Amniotic stem cell (primary cell): ENCODE measurements at places on chromosomes 16 and 17.

DNA sequence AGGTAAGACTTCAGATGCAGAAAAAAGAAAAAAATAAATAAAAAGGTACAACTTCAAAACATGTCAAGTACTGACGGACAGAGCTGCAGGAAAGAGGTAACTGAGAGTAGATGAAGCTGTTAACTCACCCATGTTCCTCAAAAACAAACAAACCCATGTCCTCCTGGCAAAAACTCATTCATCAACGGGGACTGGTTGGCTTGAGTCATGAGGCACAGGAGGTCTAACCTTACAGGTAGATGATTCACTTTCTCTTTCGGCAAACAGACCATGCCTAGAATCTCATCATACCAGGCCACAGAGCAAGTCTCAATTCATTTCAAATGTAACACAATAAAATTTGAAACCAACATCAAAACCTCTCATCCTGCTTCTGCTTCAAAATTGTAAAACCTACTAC is 12.3 kb upstream of the FASN start:
- DNase-seq, result no peak

DNA sequence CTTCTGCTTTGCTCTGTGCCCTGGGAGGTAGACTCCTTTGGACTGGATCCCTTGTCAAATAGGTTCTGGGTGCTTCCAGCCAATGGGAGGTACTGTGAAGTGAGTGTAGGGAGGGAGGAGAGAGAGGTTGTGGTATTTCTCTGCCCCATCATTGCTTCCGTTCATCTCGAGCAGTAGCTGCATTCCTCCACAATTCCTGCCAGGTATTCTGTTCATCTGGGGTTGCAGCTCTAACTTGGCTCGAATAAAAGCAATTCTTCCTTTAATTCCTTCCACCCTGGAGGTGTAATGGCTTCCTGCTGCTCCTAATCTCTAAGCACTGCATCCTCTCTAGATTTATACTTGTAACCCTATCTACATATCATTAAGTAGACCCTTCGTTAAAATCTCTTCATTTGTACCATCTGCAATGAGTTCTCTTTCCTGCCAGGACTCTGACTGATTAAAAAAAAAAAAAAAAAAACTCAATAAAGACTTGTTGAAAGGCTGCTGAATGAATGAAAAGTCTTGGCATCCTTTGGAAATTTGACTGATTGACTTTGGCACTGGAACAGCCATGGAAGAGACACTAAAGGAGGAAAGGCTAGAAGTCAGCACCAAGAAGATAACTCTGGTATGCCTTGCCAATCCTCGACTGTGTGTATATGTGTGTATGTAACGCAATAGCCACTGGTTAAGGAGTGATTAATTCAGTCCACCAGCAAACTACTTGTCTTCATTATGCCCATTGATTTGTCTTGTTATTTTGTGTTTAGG is 616.9 kb upstream of the SOX9 start:
- no peak for DNase-seq

DNA sequence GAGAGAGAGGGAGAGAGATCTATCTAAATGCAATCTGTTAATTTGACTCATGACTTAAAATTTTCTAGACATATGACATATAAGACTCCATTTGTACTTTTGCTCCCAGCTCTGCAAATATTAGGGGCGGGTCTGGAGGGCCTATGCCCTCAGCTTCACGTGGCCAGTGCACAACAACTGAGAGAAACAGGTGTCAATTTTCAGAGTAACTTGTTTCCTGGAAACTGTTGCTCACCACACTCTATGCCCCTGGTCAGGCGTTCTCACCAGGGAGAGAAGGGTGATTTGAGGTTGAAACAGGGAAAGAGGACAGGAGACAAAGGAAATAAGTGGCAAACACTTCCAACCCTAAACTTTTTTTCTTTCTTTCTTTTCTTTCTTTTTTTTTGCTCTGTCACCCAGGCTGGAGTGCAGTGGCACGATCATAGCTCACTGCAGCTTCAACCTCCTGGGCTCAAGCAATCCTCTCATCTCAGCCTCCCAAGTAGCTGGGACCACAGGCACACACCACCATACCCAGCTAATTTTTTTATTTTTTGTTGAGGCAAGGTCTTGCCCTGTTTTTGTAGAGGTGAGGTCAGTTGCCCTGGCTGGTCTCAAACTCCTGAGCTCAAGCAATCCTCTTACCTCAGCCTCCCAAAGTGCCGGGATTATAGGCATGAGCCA is 270.0 kb downstream of the SLC39A11 start:
- DNase-seq, result no peak

- DNase-seq, result no peak
Observed at GRCh38 chr16:81649561-81650184, 129.4 kb upstream of the PLCG2 start.

DNA sequence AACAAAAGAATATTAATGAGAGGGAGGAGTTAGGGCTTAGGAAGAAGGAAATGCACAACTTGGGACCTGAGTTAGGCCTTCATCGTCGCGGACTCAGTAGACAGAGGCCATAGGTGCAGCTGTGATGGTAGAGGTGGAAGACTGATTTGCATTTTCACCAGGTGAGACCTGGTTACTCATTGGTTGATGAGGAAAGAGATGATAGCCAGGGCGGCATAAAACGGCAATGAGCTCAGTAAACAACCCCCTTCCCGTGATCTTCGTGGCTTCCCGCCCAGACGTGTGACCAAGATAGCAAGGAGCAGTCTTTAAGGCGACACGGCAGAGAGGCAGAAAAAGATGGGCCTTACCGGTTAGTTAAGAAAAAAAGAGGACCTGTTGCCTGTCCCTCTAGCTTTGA is at the start of gene TMC5:
TMC5 (plus strand) TSS at position 244 of the 400 bp plus-strand sequence. CDS start 22,156 bp downstream, outside the sequence.
- no peak for DNase-seq

DNA sequence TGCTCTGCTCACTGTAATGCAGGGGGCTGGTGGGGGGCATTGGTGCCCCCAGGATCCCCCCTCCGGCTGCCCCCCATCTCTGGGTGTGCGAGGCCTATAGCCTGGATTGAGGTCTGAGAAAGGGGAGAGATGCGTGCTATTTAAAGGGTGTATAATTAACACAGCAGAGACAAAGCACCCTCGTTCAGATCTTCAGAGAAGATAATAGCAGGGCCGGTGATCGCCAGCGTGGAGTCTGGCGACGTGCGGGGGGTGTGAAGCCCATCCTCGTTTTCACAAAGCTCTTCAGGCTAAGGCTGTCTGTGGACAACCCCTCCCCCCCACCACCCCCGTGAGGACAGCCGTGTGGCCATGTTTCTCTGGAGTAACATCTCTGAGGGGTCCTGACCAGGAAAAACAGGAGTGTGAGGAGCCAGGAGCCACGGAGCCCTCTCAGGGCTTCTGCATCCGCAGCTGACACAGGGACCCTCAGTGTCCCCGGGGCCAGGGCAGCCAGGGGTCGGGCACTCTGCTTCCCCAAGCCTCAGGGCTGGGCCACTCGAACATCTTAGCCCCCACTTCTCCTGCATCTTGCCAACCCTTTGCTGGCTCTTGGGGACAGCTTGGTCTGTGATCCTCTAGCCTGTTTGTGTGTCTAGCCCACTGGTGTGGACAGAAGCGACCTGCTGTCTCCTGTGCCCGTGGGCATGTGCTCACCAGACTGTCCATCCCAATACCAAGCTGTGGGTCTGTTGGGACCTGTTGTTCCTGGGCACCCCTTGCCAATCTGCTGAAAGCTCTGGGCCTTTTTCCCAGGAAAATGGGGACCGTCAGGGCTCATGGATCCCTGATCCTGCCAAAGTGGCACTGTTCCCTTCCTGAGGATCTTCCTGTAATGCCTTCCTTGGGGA is 58.9 kb downstream of the BAIAP2 start:
- DNase-seq, result no peak

DNA sequence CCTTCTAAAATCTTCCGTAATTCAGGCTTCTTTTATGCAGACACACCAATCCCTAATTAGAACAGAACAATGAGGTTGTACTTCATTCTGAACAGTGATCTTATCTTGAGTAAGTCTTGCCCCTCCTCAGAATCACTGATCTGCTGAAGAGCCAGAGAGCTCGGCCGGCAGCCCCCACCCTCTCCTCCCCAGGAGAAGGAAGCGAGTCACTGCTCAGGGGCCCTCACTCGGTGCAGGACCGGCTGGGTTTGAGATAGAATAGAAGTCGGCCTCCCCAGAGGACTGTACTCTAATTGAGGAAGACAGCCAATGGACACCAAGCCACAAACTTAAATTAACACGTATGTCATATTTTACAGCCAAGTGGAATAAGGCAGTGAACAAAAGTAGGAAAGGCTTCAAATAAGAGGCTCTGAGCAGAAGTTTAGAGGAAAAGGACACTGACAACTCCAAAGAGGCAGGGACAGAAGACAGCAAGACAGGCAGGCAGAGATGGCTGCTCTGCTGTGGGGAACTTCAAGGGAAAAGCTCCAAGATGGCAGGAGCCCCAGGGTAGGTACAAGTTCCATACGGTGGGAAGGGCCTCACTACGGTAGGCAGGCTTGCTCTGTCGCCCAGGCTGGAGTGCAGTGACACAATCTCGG is 18.6 kb downstream of the CREBBP start:
- DNase-seq, result no peak

- no peak for DNase-seq
Observed at GRCh38 chr17:76671912-76672262, 28.3 kb upstream of the ST6GALNAC1 start.

- no peak for DNase-seq
Observed at GRCh38 chr17:32943206-32943605, 15.3 kb downstream of the TMEM98 start.

DNA sequence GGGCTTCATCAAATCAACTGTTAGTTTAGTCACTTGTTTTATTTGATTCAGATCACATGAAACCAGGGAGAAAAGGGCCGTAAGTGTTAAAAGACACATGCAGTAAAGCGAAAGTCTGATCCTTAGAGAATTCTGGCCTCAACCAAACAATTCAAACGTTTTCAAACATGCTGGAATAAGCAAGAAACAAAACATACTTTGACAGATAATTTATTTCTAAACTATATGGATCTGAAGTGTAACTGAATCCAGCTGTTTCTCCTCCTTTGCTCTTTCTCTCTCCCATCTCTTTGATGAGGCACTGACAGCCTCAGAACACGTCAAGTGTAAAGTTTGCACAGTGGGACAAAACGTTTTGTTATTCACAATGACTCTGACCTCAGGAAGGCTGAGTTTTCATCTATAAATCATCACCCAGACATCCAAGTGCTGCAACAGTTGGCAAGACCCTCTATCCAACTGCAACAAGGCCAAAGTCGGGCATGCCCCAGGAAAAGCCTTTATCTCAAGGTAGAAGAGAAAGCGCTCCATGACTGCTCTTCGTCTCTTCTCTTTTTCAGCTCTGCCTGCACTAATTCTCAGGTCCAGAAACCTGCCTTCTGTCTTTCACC is 267.1 kb upstream of the MYOCD start:
- DNase-seq, result no peak

DNA sequence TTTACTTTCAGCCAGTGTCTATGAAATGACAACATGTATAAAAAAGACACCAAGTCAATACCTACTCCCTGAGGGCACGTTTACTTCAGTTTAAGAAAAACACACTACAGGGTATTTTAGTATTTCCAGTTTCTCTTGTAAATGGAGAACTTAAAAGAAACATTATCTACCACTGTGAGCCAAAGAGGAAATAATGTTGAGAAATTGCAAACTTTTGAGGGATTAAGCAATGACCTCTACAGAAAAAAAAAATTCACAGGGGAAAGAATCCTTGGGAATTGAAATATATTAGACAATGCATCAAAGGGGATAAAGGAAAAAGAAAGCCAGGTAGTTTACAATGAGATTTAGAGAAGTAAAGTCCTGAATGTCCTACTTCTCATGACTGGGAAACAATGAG is 126.0 kb downstream of the KCNJ2 start:
- no peak for DNase-seq

GRCh38 chr16:24950275-24950674 is 64.9 kb downstream of the ARHGAP17 start:
- no peak for DNase-seq

DNA sequence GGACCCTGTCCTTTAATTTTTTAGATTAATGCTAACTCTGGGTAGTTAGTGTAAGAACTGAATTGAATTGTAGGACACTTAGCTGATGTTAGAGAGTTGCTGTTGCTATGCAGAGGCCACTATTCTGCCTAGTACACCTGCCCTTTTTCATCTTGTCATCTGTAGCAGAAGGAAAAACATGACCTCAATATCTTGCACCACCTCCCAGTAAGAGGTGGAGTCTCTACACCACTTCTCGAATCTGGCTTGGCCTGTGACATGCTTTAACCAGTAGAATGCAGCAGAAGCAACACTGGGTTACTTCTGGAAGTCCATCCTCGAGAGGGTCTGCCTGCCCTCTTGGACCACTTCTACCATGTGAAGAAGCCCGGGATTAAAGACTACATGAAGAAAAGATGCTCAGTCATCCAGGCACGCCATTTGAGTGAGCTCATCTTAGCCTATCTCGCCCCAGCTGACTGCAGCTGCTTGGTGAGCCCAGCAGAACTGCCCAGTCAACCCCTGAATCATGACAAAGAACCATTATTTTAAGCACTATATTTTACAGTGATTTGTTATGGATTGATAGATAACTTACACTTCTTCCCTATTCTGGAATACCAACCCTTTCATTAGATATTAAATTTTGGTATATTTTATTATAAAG is 153.5 kb downstream of the MYO1D start:
- no peak for DNase-seq

DNA sequence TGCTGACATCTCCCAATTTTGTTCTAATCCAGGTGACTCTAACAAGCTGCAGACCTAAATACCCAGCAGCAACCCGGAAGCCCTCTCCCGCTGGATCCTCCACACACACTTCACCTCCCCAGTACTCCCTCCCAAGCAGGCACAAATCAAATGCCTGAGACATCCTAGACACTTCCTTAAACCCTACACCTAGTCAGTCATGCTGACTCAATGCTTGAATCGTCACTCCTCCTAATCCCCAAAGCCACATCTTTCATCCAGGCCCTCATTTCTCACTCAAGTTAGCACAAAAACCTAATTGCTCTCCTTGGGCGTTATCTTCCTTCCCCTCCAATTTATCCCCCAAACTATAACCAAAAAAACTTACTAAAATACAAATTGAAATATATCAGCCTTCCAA is 32.7 kb downstream of the CMC2 start:
- no peak for DNase-seq

DNA sequence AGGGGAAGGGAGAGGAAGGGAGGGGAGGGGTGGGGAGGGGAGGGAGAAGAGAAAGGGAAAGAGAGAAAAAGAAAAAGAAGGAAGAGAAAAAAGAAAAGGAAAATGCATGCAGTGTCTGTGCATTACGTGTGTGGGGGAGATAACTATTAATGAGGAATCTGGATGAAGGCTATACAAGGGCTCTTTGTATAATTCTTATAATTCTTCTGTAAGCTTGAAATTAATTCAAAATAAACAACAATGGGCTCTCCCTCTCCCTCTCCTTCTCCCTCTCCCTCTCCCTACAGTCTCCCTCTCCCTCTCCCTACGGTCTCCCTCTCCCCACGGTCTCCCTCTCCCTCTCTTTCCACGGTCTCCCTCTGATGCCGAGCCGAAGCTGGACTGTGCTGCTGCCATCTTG is 143.4 kb downstream of the VPS53 start:
- no peak for DNase-seq
